Glomerular endothelial cell (primary cell): ENCODE measurements at places on chromosomes 16 and 17. TPM values are rescaled to one million over a fixed set of nuclear protein-coding genes. Genes with fewer than 3 reads are reported as not detected.

Gene KLHL10
- not detected in 2 replicates for total RNA-seq

Gene RNU2-1
- not detected in 2 replicates for total RNA-seq

Gene IL34
- total RNA-seq = 2.8 and 3.1 TPM in 2 replicates

DNA sequence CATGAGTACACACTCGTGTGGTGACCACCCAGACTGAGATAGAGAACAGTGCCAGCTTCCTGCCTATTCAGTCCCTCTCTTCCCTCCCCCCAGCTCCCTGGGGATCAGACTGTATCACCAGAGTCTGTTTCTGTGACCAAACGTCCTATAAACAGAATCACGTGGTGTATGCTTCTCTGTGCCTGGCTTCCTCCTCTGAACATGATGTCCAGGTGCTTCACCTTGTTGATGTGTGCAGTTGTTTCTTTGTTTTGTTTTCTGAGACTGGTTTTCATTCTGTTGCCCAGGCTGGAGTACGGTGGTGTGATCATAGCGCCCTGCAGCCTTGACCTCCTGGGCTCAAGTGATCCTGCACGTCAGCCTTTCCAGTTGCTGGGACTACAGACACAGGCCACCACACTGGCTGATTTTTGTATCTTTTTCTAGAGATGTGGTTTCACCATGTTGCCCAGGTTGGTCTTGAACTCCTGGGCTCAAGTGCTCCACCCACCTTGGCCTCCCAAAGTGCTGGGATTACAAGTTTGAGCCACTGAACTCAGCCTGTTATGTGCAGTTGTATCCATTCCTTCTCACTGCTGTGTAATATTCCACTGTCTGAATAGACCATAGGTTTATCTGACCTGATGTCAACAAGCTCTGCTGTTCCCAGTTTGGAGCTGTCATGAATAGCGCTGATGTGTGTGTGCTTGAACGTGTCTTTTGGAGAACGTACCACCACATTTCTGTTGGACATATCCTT lies 28.9 kb upstream of the PRM1 start:
- DNase-seq = no peak

Gene CEP95
- total RNA-seq = 11.1 and 25.2 TPM in 2 replicates

- no peak for DNase-seq
These were observed 1.8 kb downstream of the CANT1 start for GRCh38 chr17:79007504-79008381.

DNA sequence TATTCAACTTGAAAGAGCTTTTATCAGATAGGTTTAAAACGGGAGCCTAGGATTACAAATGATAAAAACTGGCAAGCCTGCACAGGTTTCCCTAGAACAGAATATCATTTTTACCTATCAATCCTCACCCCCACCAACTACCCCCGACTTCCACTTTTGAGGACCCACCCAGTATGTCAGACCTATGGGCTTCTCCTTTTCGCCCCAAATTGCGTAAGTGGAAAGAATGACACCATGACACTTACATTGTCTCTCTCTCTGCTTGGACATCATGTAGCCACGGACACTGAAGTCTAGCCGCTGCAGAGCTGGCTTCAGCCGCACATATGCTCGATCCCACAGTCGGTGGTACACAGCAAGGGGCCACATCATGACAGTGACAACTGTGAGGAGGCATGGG lies 7.4 kb upstream of the PSMC3IP start:
- DNase-seq = no peak

DNA sequence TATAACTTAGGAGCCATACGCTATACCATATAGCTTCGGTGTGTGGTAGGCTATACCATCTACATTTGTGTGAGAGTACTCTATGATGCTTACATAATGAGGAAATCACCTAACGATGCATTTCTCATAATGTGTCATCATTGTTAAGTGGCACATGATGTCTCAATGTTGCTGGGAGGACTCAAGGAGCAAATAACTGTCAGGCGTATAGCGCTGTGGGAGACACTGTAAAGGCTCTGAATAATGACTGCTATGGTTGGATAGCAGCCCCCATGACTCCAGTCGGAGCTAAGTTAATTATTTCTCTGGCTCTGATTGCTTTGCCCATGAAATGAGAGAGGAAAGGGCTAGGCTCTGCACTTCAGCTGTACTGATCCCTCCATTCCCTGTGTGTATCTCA lies 197.2 kb downstream of the RGS9 start:
- no peak for DNase-seq
